MG63 (cell line): ENCODE measurements at places on chromosomes 11 and 22. TPM values are rescaled to one million over a fixed set of nuclear protein-coding genes. Genes with fewer than 3 reads are reported as not detected.

DNA sequence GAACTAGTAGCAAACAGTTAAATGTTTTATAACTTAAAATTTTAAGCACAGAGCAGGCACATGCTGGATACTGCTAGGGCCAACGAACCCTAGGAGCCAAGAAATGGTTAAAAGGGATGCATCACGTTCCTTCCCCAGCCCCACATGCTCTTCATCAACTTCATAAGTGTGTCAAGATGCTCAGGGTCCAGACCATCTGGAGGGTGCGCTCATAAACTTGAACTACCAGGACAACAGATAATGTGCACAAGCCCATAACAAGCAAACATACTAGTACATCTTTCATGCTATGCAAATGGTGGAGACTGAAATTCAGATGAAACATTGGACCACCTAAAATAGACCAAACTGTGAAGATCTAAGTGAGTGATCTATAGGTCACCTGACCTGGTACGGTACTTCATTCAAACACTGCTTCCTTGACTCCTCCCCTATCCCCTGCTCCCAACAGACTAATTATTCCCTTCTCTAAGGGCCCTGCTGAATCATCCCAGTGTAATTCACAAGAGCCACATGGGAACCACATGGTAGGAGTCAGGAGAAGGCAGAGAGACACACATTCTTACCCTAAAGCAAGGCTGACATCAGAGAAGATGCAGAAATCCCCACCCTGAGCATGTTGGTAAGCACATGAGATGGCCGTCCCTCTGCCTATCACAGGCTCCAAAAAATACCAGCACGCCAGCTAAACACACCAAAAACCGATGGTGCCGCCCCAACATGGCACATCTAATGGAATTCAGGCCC is 83.9 kb downstream of the ETS1 start:
- peak; percentile 23 for DNase-seq

DNA sequence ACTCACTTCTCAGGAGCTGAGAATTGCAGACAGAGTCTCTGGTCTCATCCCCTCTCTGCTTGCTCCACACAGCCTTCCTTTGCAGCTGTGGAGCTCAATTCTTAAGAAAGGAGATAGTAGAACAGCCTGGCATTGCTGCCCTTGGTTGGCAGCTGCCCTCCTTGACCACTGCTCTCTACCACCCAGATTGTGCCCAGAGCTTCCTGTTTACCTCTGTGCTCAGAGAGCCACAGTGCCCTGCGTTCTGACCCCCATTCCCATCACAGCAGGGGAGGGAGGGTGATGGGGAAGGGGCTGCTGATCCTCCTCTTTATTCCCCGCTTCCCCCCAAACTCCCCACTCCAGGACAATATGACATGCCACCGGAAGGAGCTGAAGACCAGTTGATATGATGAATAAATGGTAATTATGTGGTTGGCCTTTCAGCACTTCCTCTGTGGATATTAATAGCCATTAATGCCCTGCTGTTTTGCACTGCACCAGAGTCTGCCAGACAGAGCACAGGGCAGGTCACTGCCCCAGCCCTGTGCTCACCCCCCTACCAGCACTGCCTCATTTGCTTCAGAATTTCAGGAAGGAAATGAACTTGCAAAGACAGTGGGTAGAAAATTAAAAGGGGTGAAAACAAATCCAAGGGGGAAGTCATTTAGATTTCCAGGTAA is 426.8 kb upstream of the CADM1 start:
- no peak for DNase-seq

DNA sequence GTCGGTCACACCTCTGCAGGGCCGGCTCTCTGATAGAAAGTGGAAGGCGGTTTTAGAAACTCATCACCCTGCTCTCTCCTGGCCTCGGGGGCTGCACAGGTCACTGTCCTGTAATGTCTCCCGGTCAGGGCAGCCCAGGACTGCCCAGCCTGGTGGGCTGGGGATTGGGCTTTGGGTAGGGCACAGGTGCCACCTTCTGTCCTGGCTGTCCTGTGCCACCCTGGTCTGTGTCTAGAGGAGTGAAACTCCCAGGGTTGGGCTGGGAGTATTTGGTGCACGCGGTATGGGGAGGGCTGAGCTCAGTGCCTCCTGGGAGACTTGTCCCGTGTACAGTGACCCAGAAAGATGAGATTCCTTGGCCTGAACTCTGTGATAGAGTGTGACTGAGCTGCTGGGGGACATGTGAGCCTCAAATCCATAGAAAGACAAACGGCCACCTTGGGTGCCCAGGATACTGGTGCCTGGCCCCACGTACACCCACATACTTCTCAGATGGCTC is 17.8 kb downstream of the SART1 start:
- DNase-seq = no peak

- DNase-seq = no peak
These were observed 17.4 kb upstream of the TMEM135 start for GRCh38 chr11:87020336-87020735.

DNA sequence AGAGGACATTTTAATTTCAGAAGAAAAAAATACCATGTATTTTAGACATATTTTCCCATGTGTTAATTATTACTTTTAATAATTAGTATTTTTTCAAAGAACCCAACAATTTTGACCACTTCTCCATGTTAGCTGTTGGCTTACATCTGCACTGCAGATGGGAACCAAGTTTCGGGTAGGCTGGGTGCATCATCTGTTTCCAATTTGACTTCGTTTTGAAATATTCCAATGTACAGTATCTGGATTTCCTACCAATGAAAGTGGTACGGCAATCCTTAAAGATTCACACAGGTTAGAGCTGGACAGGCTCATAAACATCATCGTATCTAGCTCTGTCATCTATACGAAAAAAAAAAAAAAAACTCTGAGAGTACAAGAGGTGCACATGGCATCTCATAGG is 670.2 kb downstream of the OPCML start:
- no peak for DNase-seq

- no peak for DNase-seq
These were observed 36.6 kb downstream of the C11orf58 start for GRCh38 chr11:16774936-16775613.

DNA sequence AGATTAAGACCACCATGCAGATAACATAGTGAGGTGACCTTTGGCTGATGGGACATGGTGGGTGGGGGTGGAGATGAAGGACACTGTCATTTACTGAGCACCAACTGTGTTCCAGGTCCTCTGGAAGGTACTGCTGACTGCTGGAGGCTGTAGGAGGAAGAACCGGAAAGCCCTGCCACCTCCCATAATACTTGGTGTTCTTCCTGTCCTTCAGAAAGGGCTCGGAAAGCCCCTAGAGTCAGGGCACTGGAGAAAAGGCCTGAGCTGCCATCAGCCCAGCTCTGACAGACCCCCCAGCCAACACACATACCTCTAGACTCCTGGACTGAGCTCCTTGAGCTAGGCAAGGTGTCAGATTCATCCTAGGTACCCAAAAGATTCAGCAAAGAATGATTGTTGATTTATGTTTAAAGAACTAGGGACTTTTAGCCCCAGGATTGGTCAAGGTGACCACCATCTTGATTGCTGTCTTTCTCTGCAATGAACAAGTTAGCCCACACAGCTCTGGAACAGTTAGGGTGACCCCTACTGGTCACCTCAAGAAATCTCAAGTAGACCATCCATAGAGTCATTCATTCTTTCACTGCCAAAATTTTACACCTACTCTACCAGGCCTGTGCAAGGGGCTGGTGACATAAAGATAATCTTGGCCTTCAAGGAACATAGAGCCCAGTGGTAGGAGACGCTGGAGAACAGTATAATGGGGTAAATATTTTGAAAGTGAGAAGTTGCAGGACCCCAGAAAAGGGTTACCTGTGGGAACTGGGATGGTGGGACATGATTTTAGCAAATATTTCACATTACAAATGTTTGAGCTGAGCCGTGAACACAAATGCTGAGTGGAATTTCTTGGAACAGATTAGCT is 39.4 kb downstream of the IRAG1 start:
- DNase-seq = no peak

- no peak for DNase-seq
These were observed 60.2 kb downstream of the FLRT1 start for GRCh38 chr11:64095949-64096348.

DNA sequence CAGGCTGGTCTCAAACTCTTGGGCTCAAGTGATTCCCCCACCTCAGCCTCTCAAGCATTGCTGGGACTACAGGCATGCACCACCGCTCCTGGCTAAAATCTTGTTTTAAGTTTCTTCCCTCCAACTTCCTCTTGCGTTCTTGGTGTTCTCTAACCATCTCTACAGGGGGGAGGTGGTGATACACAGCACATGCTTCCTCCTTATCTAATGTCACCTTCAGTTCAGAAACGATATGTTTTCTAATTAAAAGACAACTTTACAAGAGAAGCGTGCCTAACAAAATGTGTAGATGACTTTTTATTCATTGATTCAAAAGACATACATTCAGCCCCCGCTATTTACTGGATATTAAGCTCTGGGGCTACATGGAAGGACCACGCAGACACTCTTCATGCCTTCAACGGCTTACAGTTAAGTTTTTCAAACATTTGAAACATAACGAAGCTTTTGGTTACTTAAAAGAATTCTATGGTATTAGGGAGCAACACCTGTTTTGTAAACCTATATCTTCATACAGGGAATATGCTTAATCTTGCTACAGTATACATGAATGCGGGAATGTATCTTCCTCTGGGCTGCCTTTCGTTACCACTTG is 933 bp upstream of the DLAT start:
- DNase-seq = no peak

DNA sequence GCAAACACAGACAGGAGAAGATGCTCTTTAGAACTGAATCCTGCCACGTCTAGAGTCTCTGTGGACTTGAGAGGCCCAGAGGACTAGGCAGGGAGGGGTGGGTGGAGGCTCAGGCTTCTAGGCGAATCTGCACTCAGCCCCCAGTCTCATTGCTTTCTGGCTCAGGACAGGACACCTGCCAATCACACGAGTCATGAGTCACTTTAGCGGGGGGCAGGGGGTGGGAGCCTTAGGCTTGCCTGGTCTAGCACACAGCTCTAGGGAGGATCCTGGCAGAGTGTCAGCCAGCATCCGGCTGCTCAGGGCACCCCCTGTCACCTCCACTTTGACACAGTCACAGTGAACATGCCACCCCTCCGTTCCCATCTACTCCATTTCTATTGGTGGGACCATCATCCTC is 167.7 kb downstream of the CEP164 start:
- DNase-seq = no peak

GRCh38 chr11:3707176-3707575 is 36.0 kb upstream of the CHRNA10 start:
- no peak for DNase-seq

GRCh38 chr11:102598272-102598671 is 26.9 kb downstream of the MMP20 start:
- DNase-seq = no peak

GRCh38 chr22:44229331-44229730 is 48.6 kb downstream of the PARVG start:
- no peak for DNase-seq

GRCh38 chr11:20368438-20368837 is 4.9 kb downstream of the HTATIP2 start:
- peak; percentile 37 for DNase-seq

- DNase-seq = no peak
These were observed 34.7 kb downstream of the PISD start for GRCh38 chr22:31627223-31627731.

DNA sequence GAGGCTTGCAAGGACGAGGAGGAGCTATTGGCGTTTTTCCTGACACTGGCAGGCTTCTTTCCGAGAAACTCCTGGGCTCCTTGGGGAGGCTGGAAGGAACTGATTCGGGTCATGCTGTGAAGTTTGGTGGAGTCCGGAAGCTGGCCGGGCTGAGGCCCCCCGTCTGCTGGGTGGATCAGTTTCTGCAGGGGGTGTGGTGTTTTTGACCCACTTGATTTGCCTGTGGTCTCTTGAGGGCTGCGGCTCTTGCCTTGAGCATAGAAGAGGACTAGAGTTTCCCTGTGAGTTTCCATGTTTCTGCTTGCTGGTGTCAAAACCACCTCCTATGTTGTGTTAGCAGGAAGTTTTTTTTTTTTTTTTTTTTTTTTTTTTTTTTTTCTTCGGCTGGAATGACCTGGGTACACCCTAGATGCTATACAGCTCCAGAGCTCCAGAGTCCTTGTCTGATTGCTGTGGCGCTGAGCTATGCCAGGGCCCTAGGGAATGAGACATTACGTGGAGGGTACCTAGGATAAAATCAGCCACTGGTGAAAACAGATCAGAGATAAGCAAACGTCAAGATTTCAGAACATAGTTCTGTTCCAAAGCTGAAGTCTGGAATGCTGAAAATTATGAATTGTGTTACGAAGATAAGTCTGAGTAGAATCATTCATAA is 728 bp downstream of the TBC1D22A start:
- peak; percentile 41 for DNase-seq

Gene MMP13
- not detected in 2 replicates for total RNA-seq
